ENCODE measurements at places on chromosomes 6 and 20.

- DNase-seq: no peak
These were observed 86.6 kb upstream of the STXBP5 start for GRCh38 chr6:147117580-147117979.

DNA sequence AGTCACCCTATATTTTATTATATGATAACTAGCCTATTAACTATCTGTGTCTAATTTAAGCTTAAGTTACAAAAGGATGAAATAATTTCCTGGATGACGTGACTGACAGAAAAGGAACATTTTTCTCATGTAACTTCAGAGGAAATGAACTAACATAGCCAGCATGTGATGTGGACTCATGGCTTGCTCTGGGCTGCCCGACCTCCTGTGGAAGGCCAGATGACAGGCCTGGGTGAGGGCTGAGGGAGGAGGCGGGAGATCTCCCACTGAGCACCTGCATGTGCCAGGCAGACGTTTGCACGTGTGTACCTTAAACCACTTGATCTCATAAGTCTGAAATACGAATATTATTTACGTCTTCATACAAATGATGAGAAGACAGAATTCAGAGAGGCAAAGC lies 321.1 kb downstream of the SYNE1 start:
- DNase-seq: peak; percentile 84

- DNase-seq: no peak
These were observed 7.8 kb downstream of the HRH3 start for GRCh38 chr20:62212299-62212698.

- no peak for DNase-seq
These were observed 14.9 kb downstream of the ATXN1 start for GRCh38 chr6:16746401-16746800.

- DNase-seq: peak; percentile 77
These were observed 103.6 kb upstream of the BMP2 start for GRCh38 chr20:6663751-6664388.

DNA sequence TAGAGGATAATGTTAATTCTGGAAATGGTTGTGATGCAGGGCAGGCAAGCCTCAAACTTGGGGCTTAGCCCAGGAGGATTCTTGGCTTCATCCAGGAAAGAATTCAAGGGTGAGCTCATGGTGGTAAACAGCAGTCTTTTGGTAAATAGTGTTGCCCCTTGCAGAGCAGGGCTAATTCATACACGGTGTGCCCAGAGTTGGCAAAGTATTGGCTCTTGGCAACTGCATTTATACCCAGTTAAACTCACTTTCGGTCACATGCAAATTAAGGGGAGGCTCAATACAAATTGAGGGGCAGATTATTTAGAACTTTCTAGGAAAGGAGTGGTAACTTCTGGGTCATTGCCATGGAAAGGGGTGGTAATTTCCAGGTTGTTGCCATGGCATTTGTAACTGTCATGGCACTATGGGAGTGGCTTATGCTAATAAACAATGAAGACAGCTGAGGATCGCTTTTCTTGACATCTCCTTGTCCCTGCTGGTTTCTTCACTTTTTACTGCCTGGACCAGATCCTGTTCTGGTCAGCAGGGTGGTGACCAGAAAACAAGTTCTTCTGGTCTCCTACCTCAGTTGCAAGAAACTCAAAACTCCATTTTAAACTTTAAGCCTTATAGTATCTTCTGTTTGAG lies 3.9 kb upstream of the OTOR start:
- DNase-seq: no peak

- peak; percentile 39 for DNase-seq
These were observed 51.5 kb downstream of the PLCB1 start for GRCh38 chr20:8183526-8183925.

GRCh38 chr6:90139272-90139817 lies 157.3 kb downstream of the BACH2 start:
- DNase-seq: no peak

DNA sequence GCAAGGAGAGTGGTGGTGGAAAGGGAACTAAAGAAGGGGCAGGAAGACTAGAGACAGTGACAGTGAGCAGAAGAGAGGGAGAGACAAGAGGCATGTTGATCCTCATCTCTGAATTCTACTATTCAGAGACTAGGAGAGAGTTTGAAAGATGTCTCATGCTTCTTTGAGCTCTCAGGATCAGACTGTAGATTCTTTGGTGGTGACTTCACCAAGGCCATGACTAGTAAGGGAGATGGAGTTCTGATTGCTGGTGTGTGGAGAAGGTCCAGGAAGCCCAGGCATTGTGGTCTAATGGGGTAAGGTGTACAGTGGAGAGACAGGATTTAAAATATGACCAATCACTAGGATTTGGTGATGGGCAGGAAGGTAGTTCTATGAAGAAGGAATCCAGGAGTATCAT lies 713 bp downstream of the WFDC9 start:
- peak; percentile 8 for DNase-seq

GRCh38 chr6:45305546-45305945 lies 22.6 kb upstream of the RUNX2 start:
- peak; percentile 79 for DNase-seq

DNA sequence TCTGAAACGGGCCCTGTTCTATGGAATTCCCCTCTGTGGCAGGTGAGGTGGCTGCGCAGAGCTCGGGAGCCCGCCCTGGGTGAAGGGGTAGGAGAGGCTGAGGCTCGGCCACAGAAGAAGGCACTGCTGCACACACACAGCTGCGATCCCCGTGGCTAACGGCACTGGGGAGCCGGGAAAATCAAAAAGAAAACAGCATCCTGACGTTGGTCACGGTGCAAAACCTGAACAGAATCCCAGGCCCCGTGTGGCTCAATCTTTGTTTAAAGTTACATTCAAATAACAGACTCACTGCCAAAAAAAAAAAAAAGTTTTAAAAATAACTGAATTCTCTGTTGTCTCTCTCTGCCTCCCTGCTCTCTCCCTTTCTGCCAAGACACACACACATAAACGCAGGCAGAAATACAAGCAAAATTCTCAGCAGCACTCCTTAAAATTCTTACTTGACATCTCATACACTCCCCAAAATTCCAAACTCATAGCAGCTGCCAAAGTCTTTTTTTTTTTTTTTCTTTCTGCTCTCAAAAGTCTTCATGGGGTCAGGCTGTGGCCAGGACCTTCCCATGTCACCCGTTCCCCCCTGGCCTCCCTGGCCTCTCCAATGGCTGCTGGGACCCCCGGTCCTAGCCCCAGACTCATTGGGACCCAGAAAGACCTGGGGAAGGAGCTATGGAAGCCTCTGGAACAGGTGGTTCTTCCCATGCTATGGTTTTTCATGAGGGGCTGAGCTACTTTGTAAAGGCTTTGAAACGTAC lies 248.8 kb downstream of the TTLL2 start:
- no peak for DNase-seq

GRCh38 chr6:42166444-42167141 lies 6.6 kb upstream of the GUCA1A start:
- peak; percentile 73 for DNase-seq

DNA sequence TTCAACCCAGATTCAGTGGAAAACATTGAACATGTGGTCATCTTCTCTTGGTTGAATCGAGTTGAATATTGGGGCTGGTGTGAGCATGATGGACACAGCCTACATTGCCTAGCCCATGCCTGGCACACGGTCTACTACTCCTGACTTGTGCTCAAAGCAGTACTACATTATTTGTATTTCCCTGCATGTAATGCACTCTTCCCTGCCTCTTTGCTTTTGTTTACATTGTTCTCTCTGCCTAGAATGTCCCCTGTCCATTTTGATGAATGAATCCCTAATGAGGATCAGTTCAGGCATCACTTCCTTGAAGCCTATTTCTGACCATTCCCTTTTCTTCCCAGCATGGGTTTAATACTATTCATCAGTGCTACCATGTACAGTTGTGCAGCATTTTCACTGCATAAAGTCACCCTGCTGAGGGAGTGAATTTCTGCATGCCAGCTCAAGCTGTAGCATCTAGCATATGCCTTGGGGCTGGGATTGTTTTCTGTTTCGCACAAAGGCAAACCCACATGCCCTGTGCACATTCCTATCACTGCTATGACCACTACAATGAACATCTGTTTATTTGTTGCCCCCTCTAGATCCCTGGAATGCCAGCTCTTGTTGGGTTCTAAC lies 75.3 kb upstream of the CCN6 start:
- peak; percentile 26 for DNase-seq

DNA sequence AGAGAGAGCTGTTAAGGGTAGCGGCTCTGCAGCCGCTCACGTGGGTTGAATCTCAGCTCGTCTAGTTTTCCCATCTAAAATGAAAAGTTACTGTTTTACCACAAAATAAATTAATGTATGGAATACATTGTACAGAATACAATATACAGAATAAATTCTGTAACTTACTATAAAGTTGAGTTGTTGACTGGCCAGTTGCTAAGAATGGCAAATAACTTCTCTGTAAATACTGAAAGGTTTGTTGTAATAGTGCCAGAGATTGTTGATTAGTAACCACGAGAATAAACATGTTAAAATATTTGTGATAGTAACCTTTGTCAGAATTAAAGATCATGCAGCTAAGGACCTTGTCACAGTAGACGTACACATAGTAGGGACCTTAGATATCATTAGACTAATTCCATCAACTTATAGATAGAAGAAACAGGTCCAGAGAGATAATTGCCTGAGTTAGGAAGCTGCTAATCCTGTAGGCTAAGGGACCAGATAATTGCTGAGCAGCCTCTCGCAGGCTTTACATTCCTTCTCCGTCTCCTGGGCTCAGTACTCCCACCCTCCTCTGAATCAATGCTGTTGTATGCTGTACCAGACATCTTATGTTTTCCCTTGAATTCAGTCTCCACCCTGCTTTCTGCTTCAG lies 544 bp upstream of the NRM start:
- DNase-seq: no peak

- no peak for DNase-seq
These were observed 75.8 kb downstream of the PSMG4 start for GRCh38 chr6:3334555-3334954.

GRCh38 chr6:21754891-21755290 lies 161.3 kb downstream of the SOX4 start:
- peak; percentile 98 for DNase-seq

- no peak for DNase-seq
These were observed 64.1 kb upstream of the SIRPA start for GRCh38 chr20:1831096-1831495.

DNA sequence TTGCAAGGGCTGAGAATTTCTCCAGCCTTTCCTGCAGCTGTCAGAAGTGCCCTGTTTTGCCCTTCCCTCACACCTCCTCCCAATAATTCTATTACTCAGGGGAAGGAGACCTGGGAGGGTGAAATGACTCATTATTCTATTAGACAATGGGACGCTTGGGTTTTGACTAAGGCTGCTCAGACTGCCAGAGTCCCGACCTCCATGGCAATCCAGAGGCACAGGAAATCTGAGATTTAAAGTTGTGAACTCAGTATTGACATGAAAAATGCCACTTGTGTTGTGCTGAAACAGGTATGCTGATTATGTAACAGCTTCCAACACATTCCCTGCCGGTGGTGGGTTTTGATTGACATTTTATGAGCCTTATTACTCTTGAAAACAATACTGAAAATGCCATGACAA lies 625.9 kb upstream of the FLRT3 start:
- peak; percentile 95 for DNase-seq

DNA sequence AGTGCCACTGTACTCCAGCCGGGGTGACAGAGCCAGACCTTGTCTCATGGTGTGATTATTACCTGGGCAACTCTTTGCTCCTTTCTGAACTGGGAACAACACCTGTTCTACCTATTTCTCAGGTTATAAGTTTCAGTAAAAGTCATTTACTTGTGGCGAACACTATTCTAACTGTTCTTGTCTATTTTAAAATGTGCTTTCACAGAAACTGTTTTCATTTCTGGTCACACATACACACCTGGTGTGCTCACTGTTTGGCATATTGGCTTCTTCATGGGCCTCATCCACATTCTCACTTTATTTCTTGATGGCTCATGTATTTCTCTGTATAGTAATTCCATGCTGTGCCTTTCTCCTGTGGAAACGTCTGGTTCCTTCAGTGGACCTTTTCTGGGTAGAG lies 30.5 kb upstream of the XRN2 start:
- no peak for DNase-seq

GRCh38 chr6:154590756-154591155 lies 80.3 kb upstream of the CNKSR3 start:
- no peak for DNase-seq

DNA sequence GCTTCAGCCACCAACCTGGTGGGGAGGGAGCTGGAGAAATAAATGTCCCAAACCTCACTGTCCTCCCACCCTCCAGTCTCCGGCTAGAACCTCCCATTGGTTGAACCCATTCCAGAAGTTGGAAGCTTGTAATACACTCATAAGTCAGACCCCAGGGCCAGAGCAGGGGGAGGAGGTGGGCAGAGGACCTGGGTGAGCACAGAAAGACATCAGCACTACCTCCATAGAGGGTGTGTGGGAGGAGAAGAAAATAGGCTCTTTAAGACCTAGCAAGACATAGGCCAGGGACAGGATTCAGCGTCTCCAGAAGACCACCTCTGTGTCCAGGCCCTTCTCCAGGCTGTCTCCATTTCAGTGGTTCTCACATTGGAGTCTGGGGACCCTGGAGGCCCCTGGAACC lies 73.3 kb upstream of the TOP1 start:
- DNase-seq: no peak

GRCh38 chr6:131129689-131130553 lies 5.3 kb upstream of the AKAP7 start:
- peak; percentile 54 for DNase-seq

DNA sequence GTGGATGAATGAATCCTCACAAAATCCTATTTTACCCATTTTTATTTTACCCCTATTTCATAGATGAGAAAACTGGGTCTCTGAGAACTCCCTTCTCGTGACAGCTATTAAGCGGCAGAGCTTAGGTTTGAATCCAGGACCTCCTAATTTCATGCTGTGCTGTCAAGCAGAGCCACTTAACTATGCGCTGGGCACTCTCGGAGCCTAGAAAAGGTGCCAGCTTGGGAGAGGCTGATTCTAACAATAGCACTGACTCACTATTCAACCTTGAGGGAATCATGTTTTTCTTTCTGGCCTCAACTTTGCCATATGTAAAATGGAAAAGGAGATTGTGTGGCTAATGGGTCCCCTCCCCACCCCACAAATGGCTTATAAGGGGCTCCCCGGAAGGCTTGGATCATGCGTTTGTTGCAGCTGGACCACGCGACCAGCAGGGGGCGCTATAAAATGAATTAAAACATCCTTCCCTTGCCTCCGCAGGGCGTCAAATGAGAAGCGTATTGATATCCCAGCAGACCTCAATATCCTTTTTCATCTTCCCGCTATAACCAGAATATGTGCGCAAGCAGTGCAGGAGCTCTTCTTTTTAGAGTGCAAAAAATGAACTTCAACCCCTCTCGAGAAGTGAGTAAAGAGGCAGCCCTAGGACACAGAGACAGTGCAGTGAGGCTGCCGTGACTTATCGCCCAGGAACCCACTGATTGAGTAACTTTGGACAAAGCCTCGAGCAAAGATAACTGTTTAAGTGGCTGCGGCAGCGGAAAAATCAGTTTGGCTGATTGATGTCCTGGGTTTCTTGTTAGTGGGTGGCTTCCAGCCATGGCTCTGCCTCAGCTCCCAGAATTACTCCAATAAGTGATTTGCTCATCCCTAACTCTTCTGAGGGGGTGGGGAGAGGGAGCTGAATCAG lies 12.8 kb upstream of the PDYN start:
- DNase-seq: peak; percentile 20

GRCh38 chr6:159252955-159253508 lies 83.8 kb downstream of the FNDC1 start:
- DNase-seq: peak; percentile 96
